Fibroblast of villous mesenchyme (primary cell): ENCODE measurements at places on chromosomes 2 and 18.

DNA sequence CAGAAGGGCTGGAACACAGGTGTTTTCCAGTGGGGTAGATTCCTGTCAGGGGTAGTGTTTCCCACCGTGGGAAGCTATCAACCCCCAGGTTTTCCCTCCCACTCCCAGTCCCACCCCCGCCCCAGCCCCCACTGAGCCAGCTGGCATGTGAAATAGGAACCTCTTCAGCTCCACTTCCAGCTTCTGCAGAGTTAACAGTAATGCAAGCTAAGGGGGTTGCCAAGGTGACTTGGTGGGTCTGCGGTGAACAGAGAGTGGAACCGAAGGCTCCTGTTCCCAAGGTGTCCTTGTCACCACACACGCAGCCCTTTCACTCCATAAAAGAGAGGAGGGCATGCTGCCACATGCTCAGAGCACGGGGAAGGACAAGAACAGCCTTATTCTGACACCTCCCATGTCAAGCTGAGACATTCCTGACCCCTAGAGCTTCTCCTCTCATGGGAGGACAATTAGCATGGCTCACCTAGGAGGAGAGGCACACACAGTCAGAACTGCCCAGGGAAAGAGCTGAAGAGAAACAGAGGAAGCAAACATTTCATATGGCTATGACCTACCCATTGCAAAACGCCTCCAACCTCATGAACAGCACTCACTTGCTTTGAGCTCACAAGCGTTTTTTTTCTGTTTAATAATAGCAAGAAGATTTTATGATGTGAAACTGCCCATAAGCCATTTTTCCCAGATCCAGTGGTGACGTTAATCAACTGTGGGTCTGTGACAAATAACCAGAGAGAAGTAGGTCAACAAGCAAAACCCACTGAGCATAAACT is 39.8 kb upstream of the TBC1D8 start:
- peak; percentile 63 for DNase-seq

DNA sequence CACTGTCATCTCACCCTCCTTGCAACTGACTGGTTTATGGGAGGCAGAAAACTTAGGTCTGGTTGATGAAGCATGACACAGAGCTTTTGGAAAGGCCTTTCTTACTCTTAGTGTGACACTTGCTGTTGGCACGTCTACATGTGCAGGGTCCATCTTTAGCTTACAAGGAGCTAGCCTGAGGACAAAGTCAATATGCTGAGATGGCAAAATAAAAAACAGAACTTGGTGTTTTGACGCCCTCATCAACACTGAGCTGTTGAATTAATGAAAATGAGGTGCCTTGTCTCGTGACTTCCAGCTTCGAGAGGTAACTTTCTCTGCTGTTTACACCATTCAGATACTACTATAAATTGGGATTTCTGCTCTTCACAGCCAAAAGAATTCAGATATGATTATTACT is 78.5 kb upstream of the KIDINS220 start:
- DNase-seq, result no peak

DNA sequence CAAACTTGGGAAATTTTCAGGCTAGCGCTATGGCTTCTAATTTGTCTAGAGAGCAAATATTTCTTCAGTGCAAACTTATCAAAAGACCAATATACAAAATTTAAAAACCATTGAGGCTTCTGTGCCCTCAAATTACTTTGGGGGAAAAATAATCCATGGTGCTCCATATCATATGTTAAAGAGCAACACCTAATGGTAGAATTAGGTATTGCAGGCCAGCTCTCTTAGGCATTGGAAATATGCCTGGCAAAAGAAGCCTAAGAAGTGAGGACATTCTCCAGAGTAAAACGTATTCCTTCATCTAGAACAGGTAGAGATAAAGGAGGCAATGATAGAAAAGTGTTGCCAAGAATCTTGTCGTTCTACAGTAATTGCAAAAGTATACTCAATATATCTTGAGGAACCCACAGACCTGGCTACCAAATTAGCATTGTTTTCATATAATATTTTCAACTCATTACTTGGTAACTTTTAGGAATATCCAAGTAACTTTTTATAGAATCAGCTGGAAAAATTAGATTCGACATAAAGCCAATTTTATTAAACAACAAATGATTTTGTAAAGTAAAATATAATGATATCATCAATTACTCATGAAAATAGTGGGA is 401.1 kb downstream of the BCL11A start:
- DNase-seq, result peak; percentile 15

GRCh38 chr2:10717628-10718027 is 3.8 kb upstream of the ATP6V1C2 start:
- DNase-seq, result peak; percentile 23

DNA sequence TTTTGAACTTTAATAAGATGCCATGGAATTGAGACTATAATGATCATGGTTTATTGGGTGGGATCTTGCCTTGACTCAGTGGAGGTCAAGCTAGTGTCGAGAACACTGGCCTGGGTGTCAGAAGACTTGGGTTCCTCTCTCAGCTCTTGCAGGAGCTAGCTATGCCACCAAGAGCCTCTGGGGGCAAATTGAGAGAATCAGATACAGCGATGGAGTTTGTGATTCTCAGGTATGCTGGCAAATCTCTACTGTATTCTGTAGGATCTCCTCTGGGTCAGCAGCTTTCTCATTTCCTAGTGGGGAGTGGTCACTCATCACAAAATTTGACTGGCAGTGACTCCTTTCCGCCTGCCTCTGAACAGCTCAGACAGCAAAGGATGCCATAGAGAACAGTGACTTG is 477.0 kb downstream of the RNF144A start:
- DNase-seq, result no peak

DNA sequence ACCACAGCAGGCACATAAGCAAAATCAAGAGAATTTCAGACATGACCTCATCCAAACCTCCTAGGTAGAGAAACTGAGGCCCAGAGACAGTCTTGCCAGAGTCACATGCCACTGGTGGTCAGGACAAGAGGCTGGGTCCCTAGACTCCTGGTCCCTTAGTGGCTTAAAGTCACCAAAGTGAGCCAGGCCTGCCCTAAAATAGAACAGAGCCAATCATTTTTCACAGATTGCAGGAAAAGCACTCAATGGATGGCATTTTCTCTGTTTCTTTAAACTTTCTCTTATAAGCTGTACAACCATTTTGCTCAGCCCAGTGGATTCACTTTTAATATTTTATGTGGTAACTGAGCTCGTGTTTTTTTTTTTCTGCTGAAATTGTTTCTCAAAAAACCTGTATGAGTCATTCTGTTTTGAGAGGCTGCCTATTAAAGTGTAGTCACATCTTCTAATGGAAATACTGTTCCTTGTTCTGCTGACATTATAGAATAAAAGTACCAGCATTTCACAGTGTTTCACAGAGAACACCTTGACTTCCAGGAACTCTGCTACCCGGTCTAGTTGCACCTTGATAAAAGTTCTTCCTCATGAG is 29.6 kb downstream of the STEAP3 start:
- DNase-seq, result peak; percentile 75

GRCh38 chr2:172380436-172381274 is 46.7 kb upstream of the ITGA6 start:
- DNase-seq, result no peak

- peak; percentile 78 for DNase-seq
Measured at GRCh38 chr2:224151161-224151560, 112.1 kb upstream of the SERPINE2 start.

DNA sequence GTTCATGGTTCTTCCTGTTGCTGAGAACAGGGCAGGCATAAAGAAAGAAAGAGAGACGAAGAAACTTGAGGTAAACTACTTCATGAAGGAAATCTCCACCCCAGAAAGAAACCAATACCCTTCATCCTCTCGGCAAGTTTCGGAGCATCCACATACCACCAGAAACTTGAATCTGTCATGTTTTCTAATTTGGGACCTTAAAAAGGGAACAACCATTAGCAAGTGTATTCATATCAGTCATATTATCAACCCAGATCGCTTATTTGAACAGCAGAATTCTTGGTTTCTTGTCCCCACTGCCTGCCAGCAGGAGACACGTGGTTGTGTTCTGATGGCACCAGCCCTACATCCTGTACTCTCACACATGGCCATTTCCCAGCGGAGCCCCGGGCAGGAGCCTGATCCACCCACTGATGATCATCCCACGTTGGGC is 53.2 kb upstream of the FZD7 start:
- DNase-seq, result no peak

- no peak for DNase-seq
Measured at GRCh38 chr2:8278709-8279354, 403.0 kb upstream of the ID2 start.

- no peak for DNase-seq
Measured at GRCh38 chr2:121519732-121520640, 10.7 kb upstream of the RNU4ATAC start.

- no peak for DNase-seq
Measured at GRCh38 chr2:127673291-127674069, 1.9 kb downstream of the LIMS2 start.

- DNase-seq, result no peak
Measured at GRCh38 chr18:58694720-58695468, 23.6 kb downstream of the MALT1 start.

DNA sequence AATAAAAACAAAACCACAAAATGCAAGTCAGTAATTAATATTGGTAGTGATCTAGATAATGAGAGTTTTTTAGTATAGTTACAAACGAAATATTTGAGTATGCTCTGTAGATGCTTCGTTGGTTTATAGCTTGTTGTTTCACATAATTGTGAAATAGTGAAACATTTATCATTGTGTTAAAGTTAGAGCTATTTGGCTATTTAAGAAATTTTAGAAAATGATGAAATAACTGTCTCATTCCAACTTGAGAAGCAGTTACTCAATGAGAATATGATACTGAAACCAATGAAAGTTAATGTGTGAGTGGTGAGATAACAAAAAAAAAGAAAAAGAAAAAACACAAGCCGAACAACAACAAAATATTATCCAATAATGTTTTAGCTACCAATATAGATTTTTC is 475.6 kb upstream of the ZEB2 start:
- DNase-seq, result peak; percentile 68

GRCh38 chr2:189163889-189164288 is 15.7 kb downstream of the COL5A2 start:
- peak; percentile 69 for DNase-seq

DNA sequence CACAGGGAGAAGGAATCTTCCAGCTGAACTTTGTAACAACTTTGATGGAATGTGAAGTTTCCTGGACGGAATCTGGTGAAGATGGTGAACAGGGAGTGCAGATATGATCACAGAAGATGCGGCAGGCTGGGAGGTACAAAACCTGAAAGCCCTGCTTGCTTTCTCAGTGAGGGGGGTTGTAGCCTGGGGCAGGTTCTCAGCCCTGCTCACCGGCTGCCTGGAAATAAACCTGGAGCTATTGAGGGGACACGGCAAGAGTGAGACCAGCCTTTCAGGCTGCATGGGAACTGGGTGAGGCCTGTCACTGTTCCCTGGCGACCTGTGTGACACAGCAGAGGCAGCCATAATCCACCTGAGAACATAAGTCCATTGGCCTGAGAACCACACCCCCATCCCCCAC is 174.8 kb downstream of the LCLAT1 start:
- no peak for DNase-seq

DNA sequence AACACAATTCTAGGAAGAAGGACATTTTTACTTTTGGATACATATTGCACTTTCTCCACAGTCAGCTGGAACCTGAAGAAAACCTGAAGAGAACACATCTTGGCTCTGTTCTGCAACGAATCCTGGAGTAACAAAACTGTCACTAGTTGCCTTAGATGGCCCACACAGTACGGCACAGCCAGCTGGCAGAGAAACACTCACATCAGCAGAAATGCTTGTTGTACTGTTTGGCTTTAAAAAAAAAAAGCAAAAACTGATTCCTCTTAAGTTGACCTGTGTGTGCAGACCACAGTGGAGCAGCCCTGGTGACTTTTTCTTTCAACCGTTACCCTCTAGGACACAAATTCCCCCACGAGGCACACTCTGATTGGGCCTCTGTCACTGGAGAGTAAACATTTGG is 152.3 kb upstream of the TWIST2 start:
- DNase-seq, result no peak

DNA sequence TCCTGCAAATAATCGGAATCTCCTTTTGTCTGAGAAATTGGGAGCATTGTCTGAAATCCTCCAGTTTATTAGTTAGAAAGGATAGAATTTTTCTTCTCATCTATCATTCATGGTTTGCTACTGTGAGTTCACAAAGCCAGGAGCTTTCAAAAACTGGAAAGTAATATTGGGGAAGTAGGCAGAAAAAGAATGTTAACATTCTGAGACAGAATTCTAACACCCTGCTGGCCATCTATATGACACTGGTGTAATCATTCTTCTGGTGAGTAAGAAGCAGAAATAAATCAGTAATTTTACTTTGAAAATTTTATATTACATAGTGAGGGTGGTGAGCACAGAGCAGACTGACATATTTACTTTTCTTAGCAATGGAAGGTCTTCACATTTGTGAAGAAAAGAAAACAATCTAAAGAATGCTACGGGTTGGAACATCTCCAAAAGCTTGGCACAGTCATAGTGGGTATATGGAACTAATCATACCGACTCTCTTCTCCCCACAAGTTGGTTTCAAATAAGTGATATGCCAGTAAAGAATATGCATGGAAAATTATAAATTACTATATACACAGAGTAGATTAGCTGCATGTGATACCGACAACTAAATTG is 344.9 kb downstream of the LPIN1 start:
- DNase-seq, result no peak

- no peak for DNase-seq
Measured at GRCh38 chr2:61762292-61762691, 91.6 kb downstream of the FAM161A start.

- DNase-seq, result no peak
Measured at GRCh38 chr18:76928179-76928868, 106.0 kb downstream of the ZNF236 start.

- DNase-seq, result no peak
Measured at GRCh38 chr2:173271825-173272224, 82.8 kb upstream of the CDCA7 start.

DNA sequence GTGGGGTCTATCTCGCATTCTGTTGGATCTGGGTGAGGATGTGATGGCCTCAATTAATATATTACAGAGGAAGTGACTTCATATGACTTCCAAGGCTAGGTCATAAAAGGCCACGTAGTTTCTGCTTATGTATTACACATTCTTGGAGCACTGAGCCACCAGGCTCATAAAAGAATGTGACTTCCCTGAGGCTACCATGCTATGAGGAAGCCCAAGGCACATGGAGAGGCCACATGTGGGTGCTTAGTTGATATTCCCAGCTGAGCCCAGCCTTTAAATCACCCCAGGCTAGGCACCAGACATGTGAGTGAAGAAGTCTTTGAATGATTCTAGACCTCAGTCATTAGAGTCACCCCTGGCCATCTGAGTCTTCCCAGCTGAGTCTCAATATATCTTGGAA is 13.3 kb upstream of the REEP1 start:
- no peak for DNase-seq

- DNase-seq, result peak; percentile 34
Measured at GRCh38 chr18:57925706-57926105, 118.3 kb upstream of the NEDD4L start.

DNA sequence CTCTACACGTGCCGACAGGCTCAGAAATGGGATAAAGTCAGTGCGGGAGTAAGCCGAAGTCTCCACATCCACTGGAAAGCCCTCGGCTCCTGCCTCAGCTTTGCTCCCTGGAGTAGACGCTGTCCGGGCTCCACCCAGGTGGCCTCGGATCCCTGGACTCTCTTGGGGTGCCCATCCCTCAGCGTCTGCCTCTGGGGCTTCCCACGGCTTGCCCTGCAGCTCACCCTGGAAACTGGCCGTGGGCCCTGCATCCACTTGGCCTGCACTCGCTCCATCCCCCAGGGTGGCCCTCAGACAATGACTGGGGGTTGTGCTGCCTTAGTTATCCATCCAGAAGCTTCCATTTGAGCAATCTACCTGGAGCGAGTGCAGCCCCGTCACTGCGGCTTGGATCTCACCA is 36.2 kb upstream of the TAF1B start:
- DNase-seq, result no peak

GRCh38 chr2:100799686-100800085 is 20.3 kb upstream of the NPAS2 start:
- DNase-seq, result no peak

GRCh38 chr2:168585700-168586099 is 129.6 kb downstream of the CERS6 start:
- DNase-seq, result no peak
